Ovary (tissue), 10 donors: ENCODE measurements at places on chromosomes 16 and 17.

DNA sequence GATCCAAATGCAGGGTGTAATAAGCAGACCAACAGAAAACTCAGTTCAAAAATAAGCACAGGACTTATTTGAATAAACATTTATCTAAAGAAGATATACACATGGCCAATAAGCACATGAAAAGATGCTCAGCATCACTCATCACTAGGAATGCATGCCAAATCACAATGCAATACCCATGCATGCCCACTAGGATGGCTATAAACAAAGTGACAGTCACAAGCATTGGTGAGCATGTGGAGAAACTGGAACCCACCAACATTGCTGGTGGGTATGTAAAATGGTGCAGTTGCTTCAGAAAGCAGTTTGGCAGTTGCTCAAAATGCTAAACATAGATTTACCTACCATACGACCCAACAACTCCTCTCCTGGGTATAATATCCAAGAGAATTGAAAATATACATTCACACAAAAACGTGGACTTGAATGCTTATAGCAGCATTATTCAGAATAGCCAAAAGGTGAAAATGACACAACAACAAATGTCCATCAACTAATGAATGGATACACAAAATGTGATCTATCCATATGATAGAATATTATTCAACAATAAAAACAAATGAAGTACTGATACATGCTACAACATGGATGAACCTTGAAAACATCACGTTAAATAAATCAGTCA lies 20.1 kb downstream of the UBE2O start:
- DNase-seq, result no peak

- no peak for DNase-seq
Observed at GRCh38 chr17:5595831-5596230, 11.5 kb upstream of the NLRP1 start.

DNA sequence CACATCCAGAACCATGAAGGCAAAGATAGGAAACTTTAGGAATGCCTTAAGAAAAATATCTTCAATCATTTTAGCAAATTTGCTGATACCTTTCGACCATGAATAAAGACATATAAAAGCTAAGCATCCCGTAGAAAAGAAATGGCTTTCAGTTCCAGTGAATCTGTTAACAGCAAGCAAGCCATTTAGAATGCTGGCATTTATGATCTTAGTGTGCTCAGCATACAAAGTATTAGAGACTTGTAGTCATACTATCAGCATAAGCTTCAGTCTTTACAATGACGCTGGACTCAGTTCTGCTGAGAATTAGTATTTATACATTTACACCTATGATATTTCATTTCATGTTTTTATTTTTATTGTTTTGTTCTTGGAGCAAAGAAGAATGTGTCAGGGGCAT lies 38.7 kb downstream of the VAT1L start:
- no peak for DNase-seq

DNA sequence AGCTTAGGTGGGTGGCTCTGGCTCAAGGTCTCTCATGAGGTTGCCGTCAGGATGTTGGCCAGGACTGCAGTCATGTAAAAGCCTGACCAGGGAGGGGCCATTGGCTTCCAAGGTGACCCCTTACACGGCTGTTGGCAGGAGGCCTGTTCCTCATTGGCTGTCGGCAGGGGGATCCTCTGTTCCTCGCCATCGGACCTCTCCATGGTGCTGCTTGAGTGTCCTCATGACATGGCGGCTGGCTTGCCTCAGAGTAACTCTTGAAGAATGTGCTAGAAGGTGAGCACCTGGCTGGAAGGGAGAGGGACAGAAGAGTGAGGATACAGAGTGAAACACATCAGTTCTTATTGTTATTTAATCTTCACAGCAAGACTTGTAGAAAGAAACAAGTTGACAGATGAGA lies 4.7 kb upstream of the RPRML start:
- no peak for DNase-seq

DNA sequence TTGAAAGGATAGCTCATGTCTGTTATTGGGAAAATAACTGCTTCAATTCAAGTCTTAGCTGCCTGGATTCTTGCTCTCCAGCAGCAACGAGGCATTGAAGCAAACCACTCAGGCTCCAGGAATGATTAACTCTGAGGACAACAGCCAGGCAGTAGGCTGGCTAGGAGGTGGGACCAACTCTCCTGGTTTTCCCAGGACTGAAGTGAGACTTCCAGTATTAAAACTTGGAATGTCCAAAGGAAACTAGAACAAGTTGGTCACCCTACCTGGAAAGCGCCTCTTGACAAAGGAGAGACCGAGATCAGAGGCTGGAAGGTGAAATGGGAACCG lies 100.7 kb downstream of the SALL1 start:
- DNase-seq, result no peak
